ENCODE measurements at places on chromosomes 6 and 20.

GRCh38 chr6:16982807-16983206 lies 119.0 kb upstream of the STMND1 start:
- no peak for DNase-seq

DNA sequence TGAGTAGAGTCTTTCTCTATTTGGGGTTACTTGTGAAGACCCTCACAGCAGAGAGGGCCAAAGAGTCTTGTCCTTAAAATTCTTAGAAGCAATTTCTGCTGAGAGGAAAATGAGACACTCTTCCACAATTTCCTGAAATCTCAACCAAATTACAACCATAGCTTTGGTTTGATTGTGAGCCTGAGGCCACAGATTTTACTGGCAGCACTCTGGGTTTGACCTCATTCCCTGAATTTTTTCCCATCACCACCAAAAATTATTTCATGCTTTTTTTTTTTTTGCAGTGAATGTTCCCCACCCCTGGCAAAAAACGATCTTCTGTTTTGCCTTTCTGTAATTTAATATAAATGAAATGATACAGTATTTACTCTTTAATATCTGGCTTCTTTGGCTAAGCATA lies 125.5 kb downstream of the THEMIS start:
- DNase-seq, result no peak

DNA sequence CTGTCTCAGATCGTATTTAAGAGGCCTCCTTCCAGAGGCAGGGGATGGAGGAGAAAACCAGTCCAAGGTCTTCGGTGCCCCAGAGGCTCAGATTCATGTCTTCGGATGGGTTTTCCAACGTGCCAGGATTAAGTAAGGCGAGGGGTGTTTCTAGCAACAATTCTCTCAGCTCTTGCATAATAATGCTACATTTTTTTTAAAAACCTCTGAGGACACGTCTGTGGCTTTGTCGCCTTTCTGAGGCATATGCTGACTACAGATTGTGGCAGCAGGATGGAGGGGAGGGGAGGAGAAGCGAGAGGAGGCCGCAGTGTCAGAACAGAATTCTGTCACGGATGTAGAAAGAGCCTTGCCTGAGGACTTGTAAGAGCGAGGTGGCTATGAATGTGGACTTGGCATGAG lies 17.7 kb upstream of the CCDC167 start:
- peak; percentile 90 for DNase-seq

DNA sequence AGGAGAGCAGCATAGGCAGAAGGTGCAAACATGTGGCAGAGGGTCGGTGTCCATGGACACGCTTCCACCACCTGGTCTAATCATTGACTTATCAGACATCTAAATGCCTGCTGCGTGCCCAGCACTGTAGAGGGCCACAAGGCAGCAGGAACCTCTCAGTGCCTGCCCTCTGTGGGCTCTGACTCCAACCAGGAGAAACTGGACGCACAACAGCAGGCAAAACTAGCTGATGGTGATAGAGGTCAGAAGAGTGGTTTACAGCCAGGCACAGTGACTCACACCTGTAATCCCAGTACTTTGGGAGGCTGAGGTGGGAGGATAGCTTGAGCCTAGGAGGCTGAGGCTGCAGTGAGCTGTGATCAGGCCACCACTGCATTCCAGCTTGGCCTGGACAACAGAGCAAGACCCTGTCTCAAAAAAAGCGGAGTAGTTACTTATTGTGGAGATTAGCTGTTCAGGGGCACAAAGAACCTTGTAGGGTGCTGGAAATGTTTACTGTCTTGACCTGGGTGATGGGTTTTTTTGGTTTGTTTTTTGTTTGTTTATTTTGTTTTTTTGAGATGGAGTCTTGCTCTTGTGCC lies 46.5 kb downstream of the PPARD start:
- DNase-seq, result no peak

DNA sequence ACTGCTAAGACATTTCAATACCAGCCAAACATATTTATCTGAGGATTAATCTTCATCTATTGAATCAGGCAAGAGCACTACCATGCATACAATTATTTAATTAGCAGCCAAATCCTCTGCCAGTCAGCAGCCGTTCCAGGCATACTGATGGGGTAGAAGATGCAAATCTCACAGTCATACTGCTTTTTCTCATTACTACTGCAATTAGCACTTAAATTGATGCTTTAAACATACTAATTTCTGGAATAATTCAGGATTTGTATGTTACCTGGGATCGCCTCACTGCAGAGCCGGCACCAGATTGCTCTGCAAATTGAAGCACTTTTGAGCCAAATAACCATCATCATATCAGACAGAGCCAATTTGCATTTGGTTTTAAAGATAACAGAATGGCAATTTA lies 49.9 kb upstream of the SIM1 start:
- DNase-seq, result peak; percentile 9

- no peak for DNase-seq
Measured at GRCh38 chr6:128617285-128617684, 96.9 kb upstream of the PTPRK start.

DNA sequence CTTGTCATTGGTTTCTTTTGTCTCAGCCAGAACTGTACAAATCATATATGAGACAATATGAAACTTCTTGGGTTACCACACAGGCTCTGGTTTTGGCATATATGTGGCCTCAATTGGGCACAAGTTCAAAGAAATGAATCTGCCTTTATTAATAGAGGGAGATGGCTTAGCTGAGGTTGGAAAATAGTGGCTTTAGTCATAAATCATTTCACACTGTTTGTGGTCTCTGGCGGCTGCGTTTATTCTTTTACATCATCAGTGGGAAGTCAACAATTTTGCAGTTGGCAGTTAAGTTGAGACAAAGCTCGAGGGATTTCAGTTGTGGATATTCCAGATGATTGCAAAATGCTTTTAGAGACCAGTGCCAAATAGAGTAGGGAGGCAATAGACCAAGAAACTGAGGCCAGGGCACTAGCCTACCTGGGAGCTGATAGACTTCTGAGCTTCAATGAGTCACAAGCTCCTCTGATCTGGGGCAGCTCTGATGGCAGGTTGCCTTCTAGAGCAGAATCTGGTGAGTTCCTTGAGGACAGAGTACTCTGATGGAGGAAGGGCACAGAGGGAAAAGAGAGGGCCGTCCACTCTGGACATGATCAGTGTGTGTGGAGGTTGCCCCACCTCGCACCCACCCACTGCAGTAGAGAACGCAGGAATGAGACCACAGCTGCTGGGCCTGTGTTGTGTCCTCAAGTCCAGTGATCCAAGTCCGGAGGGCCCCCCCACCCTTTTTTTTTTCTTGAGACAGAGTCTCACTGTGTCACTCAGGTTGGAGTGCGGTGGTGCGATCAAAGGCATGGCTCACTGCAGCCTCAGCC lies 73.5 kb downstream of the ARMC2 start:
- DNase-seq, result no peak

GRCh38 chr6:27966044-27966443 lies 9.0 kb downstream of the OR2B6 start:
- no peak for DNase-seq

- no peak for DNase-seq
Measured at GRCh38 chr6:45667300-45667699, 289.6 kb upstream of the SUPT3H start.

- DNase-seq, result no peak
Measured at GRCh38 chr6:98747960-98748359, 86.4 kb upstream of the POU3F2 start.

DNA sequence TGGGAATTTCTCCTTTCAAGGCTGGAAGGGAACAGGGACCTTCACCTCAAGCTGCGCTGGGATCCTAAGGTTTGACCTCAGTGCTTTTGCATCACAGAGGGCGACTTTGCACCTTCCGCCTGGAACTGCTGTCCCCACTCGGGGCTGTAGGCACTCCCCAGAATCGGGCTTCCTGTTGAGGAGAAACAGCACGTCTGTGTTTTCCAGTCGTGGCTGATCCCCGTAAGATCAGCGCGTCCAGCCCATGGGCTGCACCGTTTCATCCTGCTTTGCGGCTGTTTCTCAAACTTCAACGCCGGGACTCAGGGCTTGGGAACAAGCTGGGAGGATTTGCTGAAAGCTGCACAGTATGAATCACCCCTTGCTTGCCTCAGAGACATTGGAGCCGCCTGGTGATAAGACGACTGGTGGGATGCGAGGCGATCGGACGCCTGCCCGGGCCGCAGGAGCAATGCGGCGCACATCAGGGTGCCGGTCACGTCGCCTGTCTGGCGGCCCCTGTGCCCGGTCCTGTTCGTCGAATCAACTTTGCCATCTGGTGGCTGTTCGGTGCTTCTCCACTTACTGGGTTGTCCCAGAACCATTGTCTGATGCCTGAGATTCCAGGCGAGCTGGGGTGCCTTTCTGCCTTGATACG lies 53.6 kb upstream of the FRMD1 start:
- peak; percentile 59 for DNase-seq

- no peak for DNase-seq
Measured at GRCh38 chr6:152846825-152847224, 96.2 kb downstream of the VIP start.

- DNase-seq, result no peak
Measured at GRCh38 chr6:139713424-139713823, 339.0 kb upstream of the CITED2 start.

- DNase-seq, result no peak
Measured at GRCh38 chr6:159913862-159914564, 23.2 kb downstream of the MAS1 start.

DNA sequence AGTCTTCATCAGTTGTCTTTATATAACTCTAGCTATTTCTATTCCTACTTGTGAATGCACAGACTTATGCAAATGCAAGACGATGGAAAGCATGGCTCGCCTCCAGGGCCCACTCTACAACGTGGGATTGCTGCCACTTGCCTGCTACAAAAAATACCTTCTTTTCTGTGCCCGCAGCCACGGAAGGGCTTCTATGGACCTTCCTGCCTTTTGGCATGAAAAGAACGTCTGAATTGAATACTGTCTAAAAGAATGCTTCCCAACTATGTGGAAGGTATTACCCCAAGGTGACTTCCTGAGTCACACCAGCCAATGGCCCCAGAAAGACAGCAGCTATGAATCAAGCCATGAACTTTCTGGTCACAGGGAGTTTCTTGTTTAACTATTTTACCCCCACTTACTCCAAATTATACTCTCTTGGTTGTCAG lies 261.2 kb downstream of the HIVEP2 start:
- DNase-seq, result no peak

GRCh38 chr6:14434916-14435690 lies 317.5 kb downstream of the CD83 start:
- no peak for DNase-seq

DNA sequence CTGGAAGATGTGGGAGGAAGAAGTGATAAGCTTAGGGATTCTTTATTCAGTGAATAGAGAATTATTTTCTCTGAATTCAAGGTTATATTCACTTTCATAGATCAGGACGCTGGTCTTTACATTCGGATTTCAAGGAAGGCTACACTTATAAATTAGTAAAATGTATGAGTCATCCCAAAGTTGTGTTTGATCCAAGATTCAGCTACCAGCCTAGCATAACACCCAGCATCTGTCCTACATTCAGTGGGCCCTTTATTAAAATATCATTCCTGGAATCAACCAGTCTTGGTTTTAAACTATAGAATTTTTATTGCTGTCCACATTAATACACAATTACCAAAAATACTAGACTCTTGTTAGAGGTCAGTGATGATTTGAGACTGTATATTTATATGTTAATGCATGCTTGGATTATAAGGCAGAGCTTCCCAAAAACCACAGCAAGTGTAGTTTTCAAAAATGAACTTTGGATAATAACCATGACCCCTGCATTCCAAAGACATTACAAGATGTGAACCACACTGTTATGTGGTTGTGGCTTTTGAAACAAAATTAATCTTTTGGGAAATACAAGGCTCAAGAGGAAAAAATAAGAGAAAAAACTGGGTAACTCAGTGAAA lies 210.7 kb upstream of the CNR1 start:
- DNase-seq, result no peak

- DNase-seq, result no peak
Measured at GRCh38 chr20:16125816-16126215, 447.4 kb downstream of the KIF16B start.

DNA sequence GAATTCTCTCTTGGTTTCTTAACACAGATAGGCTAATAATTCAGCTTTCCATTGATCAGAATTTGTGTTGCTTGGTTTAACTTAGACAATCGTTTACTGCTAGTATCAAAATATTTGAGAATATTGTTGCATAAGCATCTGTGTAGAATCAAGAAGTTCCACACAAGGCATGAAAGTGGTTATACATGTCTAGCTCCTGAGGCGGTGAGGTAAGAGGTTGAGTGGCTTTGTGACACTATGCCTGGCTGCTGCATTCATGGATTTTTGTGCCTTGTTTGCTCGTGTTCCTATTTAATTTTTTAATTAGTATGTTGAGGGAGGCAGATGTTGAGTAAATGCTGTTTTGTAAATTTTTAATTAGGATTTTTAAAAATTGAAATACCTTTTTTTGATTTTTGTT lies 10.2 kb downstream of the PKIB start:
- peak; percentile 69 for DNase-seq

GRCh38 chr6:168990019-168990751 lies 263.5 kb downstream of the THBS2 start:
- no peak for DNase-seq

DNA sequence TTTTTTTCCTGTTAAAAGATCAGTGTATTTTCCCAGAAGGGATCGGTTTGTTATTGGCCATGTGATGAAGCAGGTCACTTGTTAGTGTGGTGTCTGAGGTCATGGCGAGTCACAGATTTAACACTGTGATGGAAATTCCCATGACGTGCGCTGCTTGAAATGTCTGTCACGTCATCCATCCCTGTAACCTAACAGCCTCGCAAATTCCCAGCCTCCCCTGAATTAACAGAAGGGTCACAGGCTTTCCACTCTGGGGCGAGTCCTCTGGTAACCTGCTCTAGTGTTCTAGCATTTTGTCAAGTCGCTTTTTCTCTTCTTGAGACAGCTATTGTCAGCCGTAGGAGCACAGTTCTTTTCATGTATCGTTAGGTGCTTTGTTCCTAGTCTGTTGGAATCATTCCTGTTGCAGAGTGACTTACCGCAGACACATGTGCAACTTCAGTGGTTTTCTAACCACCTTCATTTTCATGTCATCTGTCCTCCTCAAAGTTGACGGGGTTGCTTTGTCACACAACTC lies 137.2 kb downstream of the MAP3K4 start:
- no peak for DNase-seq

GRCh38 chr6:29442719-29443118 lies 3.6 kb downstream of the OR10C1 start:
- no peak for DNase-seq

- no peak for DNase-seq
Measured at GRCh38 chr6:23630726-23631635, 495.0 kb upstream of the NRSN1 start.

- no peak for DNase-seq
Measured at GRCh38 chr6:67210450-67210849, 1424.6 kb upstream of the ADGRB3 start.

- no peak for DNase-seq
Measured at GRCh38 chr6:137413482-137413881, 80.7 kb downstream of the OLIG3 start.

- DNase-seq, result no peak
Measured at GRCh38 chr20:48186915-48187314, 401.6 kb upstream of the SULF2 start.
